ENCODE measurements at places on chromosomes 5 and 9.

DNA sequence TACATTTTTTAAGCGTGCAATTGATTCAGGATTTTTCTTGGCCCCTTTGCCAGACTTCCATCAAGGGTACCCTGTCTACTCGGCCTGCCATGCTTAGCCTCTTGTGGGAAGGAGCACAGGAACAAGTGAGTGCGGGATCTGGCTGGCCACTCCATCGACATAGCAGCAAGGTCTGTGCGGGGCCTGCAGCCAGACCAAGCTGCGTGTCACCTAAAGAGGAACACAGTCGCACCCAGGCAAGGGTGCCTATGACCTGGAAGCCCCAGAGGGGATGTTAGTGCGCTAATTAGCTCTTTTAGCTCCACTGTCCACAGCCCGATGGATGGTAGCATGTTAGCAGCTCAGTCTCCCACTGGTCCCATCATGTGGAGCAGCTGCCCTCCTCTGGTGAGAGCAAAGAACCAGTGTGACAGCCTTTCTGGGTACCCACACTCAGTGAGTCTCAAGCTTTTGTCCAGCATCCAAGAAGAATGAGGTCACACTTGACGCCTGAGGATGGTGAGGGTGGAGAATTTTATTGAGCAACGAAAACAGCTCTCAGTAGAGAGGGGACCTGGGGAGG, 38.7 kb downstream of the FTMT start:
- no peak for DNase-seq

GRCh38 chr5:85841653-85842052, 776.1 kb upstream of the COX7C start:
- DNase-seq = no peak

DNA sequence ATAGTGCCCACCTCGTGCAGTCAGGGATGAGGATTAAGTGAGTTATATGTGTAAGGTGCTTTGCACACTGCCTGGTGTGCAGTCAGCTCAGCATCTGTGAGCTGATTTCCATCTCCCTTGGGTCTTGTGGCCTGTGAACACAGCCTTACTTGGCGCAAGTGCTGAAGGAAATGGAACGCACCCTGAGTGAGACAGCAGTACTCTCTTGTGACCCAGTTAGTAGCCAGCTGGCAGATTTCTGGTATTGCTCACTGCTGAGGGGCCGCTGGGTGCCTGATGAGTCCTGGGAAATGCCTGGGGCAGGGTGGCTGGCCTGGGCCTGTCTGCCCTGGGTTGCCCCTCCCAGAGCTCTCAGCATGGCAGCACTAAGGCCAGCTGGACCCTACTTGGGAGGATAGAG, 90.9 kb upstream of the BOD1 start:
- DNase-seq = peak; percentile 83

DNA sequence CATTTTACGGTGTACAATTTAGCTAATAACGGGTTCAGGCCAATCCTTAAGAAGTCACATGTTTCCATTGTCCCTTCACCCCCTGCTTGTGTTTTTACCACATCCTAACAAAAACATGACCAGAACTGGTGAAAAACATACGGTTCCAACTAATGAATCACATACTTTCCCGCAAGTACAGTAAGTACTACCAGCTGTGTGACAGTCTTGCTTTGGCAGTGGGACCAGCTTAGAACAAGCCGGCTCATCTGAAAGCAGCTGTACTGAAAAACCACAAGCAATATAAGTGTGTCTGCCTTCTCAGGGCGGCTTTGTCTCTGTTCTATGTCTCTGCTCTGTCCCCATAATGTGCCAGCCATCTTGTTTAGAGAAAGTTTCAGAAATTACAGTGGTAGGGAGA, 242.5 kb downstream of the BNC2 start:
- DNase-seq = peak; percentile 88

DNA sequence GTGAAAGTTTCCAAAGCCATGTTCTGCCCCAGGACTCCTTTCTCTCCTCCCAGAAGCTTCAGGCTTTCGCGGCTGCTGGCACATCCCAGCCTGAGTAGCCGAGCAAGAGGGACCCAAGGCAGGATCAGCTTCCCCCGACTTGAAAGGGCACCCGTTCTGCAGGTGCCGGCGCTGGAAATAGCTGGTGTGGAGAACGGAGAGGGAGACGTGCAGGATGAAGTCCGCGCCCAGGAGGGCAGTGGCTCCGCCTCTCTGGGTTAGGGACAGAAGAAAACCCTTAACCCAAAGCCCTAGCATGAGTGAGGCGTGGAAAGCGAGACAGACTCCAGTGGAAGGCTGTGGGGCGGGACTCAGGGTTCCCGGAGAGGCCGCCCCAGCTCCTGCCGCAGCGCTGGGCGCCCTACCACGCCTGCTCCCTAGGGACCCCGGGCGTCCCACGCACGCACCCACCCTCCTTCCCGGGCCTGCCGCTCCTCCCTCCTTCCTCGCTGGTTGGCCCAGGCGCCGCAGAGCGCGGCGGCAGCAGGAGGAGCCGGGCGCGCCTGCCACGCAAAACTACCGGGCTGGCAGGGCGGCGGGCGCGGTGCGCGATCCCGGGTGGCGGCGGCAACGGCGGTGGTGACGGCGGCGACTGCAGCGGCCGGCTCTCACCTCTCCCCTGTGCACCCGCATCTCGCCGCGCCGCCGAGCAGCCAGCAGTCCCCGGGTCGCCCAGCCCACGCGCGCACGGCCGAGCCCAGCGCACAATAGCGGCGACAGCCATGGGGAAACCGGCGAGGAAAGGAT, at the start of gene SLC1A1:
Gene SLC1A1 (plus strand): TSS at position 550 of the 786 bp plus-strand sequence. CDS start 212 bp downstream, at position 762.
- DNase-seq = peak; percentile 81

DNA sequence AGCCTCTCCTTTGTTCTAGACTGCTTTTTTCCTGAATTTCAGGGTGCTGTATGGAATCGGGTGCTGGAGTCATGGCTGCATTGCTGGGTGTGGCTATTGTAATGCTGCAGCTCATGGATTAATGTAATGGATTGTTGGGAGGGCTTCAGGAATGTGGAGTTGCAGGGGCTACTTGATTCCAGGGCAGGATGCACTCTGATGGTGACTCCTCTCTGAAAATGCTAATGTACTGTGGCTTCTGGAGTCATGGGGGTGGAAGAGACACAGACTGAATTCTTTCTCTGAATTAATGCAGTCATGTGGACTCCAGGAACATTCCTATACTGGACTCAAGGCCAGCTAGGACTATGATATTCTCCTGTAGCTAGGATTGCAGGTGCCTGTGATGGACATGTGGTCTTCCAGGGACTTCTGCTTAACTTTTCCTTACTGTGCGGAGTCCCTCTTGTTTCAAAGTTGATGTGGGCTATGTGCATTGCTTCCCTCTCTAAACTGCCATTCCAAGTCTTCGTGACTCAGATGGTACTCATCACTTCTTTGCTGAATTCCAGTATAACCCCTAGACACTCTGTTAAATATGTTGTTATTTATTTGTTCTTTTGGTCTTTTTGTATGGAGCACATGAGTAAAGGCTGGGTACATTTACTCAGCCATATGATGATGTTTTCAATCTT, 396.2 kb downstream of the KCTD16 start:
- no peak for DNase-seq

GRCh38 chr9:131290036-131290766, 678 bp downstream of the PLPP7 start:
- peak; percentile 37 for DNase-seq

- DNase-seq = peak; percentile 24
These were observed 105.9 kb downstream of the UNC13B start for GRCh38 chr9:35267710-35268109.

DNA sequence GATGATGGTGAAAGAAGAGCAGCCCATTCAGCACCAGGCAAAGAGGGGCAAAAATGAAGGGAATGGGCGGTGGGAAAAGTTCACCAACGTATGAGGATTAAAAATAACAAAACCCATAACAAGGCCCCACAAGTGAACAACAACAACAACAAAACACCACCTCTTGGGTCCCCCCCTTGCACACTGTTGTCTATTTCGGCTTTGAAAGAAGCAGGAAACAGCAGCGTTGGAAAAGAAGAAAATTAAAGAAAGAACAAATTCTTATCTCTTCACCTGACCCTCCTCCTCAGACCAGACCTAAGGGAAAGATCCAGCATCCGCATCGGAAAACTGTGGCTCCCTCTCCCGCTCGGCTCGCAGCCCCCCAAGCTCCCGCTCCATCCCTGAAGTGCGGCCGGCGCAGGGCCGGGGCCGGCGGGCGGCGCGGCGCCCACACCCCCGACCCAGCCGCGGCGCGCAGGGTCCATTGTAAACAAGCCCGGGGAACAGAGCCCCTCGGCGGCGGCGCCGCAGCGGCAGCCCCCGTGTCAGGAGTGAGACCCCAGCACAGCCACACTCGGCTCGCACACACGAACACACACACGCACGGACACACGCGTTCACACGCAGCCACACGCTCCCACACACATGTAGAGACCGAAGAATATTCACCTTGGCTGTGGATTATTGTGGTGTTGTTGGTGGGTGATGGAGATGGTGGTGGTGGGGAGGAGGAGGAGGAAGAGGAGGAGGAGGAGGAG, 535 bp downstream of the RFX3 start:
- peak; percentile 33 for DNase-seq

GRCh38 chr5:177473443-177474001, at the start of gene DBN1:
DBN1 (minus strand) TSS chr5:177473634; CDS start chr5:177473521, 113 bp downstream.
- peak; percentile 94 for DNase-seq

DNA sequence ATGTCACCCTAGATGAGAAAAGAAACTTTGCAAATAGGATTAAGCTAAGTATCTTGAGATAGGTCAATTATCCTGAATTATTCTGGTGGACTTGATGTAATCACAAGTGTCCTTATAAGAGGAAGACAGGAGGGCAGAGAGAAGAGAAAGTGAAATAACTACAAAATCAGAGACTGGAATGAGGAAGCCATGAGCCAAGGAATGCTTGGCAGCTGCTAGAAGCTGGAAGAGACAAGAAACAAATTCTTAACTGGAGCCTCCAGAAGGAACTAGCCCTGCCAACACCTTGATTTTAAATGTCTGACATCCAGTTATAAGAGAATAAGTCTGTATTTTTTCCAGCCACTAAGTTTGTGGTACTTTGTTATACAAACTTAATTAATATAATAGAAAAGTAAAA, 480.0 kb downstream of the NR2F1-AS1 start:
- DNase-seq = no peak

- DNase-seq = no peak
These were observed 87.2 kb upstream of the RAPGEF1 start for GRCh38 chr9:131826966-131827525.

GRCh38 chr5:32410630-32411029, 33.9 kb downstream of the ZFR start:
- DNase-seq = no peak

DNA sequence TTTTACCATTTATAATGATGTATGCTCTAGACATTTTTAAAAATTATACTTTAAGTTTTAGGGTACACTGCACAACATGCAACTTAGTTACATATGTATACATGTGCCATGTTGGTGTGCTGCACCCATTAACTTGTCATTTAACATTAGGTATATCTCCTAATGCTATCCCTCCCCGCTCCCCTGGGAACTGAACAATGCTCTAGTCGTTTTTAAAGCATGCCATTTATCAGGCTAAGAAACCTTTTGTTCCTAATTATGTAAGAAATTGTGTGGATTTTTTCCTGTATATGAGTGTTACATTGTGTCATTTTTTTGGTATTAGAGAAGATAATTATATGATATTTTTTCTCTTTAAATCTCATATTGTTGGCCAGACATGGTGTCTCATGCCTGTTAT, 72.8 kb upstream of the SGCD start:
- no peak for DNase-seq

DNA sequence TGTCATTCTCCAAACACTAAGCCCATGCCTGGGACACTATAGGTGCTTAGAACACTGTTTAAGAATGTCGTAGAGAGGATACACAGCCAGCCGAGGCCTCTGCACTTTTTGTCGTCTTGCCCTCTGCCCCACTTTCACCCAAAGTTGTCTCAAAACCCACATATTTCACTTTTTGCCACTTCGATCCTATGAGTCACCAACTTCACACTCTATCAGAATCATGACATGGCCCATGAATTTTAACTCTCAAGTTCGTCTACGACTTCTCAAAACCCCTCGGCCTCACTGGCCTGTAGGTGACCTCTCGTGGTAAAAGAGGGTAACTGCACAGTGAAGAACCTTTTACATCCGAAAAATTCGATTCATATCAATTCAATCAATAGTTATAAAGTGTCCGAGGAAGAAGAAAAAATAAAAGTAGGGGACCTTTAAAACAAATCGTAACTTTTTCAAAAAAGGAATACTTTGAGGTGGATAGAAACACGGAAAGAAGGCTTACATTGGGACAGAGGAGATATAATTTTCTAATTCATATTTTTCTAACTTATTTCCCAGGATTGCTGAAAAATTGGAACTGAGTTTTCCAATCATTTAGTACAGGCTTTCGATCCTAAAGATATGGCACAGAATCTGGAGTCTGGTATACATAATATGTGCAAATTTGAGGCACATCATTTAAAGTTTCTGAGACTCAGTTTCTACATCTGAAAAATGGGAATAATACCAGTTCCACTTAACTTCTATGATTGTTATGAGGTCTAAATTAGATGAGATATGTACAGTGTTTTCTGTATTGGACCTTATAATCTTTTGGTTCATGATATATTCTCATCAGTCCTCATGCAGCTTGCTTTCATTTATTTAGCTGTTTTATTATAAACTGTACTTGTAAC, 122.6 kb downstream of the APBA1 start:
- DNase-seq = peak; percentile 71

- peak; percentile 81 for DNase-seq
These were observed 12.9 kb upstream of the F2RL1 start for GRCh38 chr5:76805821-76806505.

DNA sequence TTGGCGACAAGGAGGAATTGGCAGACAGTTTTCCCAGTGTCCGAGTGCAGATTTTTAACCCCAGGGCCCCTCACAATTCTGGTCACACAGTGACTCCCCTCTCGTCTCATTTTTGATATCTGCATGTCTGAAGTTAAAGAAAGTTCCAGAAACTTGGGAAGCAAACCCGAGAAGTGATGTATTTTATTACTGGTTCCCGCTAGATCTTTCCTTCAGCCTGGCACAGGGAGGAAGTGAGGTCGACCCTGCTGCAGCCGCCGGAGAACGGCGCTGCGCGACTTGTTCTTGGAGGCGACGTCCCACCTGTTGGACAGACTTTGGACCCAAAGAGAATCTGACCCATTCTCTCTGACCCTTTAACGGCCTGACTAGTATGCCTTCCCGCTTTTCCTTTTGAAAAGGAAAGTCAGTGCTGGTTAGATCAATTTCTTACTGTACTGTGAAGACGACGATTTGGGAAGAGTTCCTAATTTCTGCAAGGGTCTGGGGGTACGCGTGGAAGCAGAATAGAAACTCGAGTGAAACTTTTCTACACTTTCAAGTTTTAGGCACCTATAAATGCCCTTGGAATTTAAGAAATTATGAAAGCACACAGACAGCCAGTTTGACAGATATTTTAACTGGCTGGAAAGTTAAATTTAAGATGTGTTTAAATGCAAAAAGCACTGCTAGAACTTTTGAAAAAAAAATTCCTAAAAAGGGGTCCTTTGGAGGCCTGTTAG, 744 bp downstream of the OTULIN start:
- DNase-seq = peak; percentile 42

DNA sequence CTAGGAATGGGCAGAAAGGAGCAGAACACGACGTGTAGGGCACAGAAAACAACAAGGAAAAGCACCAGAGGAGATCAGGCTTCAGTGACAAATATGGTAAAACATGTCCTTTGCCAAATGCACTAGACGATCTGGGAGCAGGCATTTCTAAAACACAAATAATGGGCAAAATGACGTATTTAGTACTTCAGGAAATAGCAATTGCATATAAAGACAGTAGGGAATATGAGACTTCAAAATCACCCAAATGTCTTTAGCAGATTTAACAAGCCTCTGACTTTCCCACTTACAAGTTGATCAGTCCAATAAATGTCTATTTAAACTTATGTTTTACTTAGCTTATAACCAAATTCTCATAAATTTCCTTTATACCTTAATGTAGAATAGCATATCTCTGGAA, 969.6 kb upstream of the C9orf72 start:
- DNase-seq = no peak

GRCh38 chr9:115786321-115786720, 367.3 kb upstream of the PAPPA start:
- peak; percentile 11 for DNase-seq

GRCh38 chr5:150278916-150279315, 10.7 kb downstream of the CAMK2A start:
- DNase-seq = peak; percentile 94
